ENCODE measurements at places on chromosomes 11 and 22.

GRCh38 chr11:88070437-88070836 is 104.8 kb downstream of the RAB38 start:
- no peak for DNase-seq

DNA sequence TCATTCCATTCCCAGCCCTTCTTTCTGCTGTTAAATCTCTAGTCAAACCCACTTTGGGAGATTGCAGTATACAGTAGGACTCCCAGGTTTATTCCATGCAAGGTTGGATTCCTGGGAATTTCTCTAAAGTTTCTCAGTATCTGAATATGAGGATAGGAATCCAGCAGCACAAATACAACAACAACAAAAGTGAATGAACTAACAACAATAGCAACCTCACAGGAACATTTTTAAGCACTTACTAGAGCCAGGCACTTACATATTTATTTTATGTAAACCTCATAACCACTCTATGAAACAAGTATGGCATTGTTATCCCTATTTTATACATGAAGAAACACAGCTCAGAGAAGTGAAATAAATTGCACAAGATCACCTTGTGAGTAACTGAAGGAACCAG is 1.9 kb downstream of the MMP7 start:
- no peak for DNase-seq

DNA sequence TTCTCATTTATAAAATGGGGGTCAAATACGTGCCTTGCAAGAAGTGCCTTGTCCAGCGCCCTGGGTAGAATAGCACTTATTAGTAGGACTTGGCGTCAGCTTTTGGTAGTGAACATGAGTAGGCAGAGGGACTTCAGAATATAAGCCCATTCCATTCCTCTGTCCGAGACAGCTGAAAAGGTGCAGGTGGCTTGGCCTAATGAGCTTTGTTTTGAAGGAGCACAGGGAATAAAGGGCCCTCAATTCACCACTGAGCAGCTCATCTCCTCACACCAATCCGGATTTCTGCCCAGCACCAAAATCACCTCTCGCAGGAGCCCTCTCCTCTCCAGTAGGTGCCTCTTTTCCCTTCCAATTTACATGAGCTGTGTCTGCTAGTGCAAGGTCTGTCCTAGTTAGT is 91.2 kb downstream of the DSCAML1 start:
- no peak for DNase-seq

DNA sequence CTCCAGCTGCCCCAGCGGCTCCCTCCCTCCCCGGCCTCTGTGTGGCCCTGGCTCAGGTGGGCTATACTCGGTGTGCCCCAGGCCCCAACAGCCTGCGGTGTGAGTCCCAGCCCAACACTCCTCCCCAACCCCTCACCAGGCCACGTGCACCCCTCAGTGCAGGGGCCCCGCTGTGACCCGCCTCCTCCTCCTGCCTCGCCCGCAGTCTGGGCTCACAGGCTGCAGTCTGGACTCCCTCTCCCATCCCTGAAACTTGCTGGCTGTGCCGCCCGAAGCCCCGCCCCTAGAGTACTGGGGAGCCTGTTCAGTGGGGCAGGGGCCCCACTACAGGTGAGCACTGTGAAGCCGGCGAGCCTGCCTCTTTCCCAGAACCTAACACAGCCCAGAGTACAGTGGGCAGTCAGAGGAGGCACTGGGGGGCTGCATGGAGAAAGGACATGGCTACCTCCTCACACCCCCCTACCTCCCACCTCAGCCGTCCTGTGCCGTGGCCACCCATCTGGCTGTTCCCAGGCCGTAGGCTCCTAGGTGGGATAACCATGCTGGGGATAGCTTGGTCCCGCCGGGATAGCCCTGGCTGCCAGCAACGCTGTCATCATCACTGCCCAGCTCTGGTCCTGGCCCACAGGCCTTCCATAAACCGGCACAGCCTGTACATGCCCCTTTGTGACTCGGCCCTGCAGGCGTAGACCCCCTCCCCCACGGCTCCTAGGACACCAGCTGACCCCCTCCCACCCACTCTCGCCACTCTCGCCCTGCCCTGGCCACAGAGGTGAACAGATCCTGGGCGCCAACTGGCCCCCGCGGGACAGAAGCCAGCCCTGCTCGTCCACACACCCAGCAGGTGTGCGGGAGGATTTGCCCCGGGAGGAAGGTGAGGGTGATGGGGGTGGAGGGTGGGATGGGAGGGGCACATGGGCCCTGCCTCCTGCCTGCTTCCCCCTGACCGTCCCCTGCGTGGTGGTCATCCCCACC is 29.7 kb downstream of the CELSR1 start:
- DNase-seq, result no peak

GRCh38 chr11:90219438-90219837 is 3.4 kb downstream of the CHORDC1 start:
- DNase-seq, result no peak

GRCh38 chr11:23585416-23586104 is 725.3 kb upstream of the CCDC179 start:
- no peak for DNase-seq

DNA sequence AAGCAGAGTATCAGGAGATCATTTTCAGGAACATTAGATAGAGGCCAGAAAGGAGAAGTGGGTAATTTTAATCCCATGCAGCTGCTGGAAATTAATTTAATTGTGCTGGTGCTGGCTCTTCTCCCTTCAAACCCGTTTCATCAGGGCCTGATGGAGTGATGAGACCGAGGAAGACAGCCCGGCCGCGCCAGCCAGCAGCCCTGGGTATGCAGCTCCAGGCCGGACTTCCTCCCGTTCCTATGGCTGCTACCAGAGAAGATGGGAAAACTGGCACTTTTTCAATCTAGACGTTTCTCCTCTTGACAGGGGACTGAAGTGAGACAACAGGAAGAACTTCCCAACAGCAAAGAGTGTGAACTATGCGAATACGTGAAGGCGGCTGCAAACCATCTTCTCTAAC is 24.6 kb upstream of the ZBTB16 start:
- DNase-seq, result no peak

- no peak for DNase-seq
These were observed 578.0 kb upstream of the CADM1 start for GRCh38 chr11:116082256-116082655.

GRCh38 chr11:71248656-71249055 is 3.7 kb downstream of the SHANK2 start:
- no peak for DNase-seq

DNA sequence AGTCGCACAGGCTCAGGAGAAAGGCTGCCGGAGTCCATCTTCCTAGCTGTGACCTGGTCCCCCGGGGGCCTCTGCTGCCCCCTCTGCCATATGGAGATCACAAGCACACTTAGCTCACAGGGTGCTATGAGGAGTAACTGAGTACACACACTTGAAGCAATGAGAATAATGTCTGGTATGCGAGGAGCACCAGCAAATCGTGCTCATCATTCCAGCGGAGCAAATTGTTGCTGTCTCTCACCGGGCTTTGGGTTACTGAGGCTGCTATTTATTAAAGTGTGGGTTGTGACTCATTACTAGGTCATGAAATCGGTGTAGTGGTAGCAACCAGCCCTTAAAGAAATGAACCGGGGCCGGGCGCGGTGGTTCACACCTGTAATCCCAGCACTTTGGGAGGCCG is 48.1 kb upstream of the EIF3D start:
- DNase-seq, result no peak

DNA sequence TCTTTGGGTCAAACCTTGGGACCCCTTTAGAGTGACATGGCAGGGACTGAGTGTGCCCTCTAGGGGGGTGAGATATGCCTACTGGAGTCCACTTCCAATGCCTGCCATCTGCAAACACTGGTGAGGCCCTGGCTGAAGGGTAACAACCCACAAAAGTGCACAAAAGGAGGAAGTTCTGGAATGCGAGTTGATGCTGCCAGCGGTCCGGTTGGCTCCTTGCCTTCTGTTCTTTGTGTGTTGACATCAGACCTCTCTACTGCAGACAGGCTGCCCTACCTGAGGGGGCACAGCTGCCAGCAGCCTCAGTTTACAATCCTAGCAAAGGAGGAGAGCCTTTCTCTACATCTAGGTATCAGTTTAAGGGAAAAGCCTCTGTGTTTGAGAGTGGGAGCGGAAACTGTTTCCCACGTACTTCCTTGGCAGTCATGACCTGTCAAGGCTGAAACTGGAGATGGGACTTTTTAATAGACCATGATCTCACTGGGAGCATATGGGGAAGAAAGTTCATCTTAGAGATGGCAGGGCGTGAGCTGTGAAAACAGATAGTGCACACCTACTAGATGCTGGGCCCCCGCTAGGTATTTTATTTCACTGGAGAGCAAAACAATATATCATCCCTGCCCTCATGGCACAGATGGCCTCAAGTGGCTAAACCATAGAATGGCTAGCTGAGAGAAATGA is 27.2 kb downstream of the BMAL1 start:
- no peak for DNase-seq

DNA sequence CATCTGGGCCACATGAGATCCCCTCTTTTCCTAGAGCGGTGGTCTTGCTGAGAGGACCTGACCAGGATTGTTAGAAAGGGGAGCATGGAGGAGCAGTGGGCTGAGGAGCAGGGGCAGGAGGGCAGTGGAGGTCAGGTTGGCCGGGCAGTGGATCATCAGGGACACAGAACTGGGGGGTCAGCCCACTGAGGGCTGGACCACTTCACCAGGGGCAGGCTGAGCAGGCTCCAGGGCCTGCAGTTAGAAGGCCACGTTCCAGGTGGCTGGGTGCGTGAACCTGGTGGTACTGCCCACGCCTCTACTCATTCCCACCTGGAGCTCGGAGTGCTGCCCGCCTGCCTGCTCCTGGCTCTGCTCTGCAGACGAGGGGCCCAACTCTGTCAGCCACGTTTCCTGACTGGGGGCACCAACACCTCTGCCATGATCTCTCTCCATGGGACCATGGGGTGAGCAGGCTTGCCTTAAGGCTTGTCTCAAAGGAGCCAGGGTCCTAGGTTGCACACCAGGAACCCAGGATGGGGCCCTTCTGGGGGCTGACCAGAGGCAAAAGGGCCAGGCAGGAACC is 9.7 kb downstream of the MRGPRF start:
- no peak for DNase-seq

- DNase-seq, result peak; percentile 60
These were observed 1.2 kb downstream of the CARNS1 start for GRCh38 chr11:67416416-67417335.

DNA sequence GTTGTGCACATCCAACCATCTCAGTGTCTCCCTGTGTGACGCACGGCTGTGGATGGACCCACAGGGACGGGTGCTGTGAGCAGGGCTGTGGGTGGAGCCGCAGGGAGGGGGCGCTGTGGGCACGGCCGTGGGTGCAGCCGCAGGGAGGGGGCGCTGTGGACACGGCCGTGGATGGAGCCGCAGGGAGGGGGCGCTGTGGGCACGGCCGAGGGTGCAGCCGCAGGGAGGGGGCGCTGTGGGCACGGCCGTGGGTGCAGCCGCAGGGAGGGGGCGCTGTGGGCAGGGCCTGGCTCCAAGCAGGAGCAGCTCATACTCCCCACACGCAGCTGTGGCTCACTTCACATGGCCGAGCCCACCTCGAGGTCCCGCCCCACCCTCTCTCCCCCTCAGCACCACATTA is 6.0 kb upstream of the MAPK11 start:
- no peak for DNase-seq

DNA sequence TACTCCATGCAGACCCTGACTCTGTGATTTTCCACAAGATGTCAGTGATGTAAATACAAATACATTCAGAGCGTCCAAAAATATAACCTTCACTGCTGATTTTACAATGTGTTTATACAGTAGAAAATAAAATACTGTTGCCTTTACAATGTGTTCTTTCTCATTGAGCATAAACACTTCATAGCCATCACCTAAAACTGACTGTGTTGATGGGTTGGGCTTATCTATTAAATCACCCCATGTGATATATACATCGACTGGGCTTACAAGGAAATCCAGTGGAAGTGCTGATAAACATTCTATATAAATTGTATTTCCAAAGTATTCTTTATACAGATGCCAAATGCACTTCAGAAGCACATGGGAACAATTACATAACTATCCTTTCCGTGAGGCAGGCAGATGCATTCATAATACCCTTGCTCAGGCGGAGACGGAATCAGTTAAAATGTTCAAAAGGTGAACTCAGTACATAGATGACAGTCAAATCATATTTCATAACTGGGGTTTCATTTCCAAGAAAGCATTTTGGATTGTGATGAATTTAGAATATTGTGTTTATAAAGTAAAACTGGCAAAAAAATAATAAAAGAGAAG is 27.7 kb downstream of the DDI1 start:
- DNase-seq, result no peak

- DNase-seq, result peak; percentile 21
These were observed at the start of gene PKNOX2 for GRCh38 chr11:125164422-125165110. Gene PKNOX2, plus strand, starts transcription at chr11:125164751. Its CDS starts 186,555 bp downstream, at chr11:125351306.

DNA sequence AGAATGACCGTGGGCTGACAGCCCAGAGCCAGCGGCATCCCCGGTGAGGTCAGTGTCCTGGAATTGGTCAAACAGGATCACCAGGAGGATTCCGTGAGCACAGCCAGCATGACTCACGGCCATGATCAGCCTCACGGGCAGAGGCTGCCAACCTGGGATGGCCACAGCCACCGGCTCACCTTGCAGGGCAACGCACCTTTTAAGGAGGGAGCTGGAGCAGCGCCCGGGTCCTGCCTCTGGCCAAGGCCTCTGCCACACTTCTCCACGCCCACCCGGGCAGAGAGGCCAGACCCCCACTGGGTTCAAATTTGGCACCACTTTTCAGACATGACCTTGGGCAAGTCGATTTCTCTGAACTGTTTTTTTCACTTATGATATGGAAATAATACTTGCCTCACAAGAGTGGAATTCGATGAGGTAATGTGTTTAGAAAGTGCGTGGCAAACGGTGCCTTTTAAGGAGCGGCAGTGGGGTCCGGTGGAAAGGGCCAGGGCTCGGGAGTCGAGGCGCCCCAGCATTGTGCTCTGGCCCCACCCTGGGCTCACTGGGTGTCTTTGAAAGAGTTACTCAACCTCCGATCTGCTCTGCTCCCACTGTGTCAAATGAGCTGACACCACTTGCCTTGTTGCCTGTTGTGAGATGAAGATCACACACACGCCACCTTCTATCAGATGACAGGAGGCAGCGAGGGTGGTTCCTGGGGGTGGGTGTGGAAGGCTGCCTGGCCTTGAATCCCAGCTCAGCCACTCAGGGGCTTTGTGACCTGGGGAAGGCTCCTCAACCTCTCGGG is 16.0 kb downstream of the TXN2 start:
- no peak for DNase-seq

GRCh38 chr11:932435-932834 is 6.8 kb downstream of the AP2A2 start:
- DNase-seq, result no peak

- no peak for DNase-seq
These were observed 104.7 kb downstream of the NAV2 start for GRCh38 chr11:19817265-19817851.

GRCh38 chr22:46575911-46576555 is 38.6 kb upstream of the CELSR1 start:
- no peak for DNase-seq

- DNase-seq, result no peak
These were observed 175.7 kb downstream of the SHANK2 start for GRCh38 chr11:71076525-71077304.
